ENCODE measurements at places on chromosomes 1 and 21.

DNA sequence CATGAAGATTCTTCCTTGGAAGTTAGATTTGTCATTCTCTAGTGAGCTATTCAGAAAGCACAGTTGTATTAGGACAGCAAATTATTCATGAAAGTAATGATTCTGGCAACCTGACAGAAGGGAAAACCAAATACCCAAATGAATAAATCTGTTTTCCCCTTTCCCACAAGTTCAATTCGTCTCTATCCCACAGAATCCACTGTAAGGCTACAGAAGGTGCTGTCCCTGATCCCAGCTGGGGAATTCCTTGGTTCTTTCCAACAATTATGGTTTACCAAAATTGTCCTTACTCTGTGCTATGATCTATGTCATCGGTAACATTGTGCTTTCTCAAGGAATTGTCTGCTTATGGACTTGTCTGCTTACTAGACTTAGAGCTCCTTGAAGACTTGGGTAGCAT lies 104.2 kb downstream of the FASLG start:
- no peak for DNase-seq

DNA sequence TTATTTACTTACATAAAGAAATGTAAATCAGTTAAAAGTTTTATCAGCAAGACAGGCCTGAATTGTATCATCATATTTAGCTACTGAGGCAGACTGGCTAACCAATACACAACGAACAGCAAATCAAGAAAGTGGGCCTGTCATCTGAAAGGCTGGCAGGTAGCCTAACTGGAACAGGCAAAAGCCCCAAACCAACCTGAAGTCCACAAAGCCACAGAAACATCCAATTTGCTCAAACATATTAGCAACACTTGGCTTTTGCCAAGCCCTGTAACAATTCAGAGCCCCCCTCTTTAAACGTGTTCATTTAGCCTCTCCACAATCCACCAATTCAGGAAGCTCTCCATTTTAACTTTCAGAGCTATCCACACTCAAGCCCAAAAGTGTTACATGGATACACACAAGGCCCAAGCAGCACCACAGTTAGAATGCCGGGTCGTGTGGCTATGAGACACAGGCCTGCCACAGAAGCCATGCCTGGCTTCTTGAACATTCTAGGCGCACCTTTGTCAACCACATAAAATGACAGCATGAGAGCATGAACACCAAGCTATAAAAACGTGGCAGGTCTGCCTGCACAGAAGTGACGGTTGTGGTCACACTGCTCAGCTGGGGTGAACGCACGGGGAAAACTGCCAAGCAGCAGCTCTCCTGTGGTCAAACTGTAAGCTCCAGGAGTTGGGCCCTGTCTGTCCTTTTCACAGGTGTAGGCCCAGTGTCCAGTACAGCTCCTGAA lies 49.3 kb downstream of the CD34 start:
- DNase-seq, result peak; percentile 40

DNA sequence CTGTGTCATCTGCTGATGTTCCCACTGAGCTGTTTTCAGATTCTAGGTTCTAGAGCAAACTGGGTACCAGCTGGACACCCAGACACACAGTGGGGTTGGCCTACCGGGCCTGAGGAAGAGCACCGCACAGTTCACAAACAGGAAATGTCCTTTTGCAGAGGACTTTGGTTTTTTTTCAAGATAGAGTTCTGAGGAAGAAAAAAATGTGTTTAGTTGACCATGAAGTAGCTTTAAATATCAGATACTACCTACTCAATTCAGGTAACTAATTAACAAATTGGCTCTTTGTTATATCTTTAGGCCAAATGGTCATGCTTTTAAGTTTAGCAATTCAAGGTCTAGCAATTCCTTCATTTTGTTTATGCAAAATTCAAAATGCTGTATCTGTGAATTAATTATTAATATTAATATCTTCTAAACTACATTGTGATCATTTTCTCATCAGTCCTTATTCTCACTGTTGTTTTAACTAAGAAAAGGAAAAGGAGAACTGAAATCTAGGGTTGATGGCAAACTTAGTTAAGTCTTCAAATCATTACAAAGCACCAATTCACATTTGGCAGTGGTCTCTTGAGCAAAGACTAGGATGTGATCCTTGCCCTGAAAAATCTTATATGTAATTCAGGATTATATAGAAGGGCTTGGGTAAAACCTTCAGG lies 17.2 kb upstream of the NCF2 start:
- DNase-seq, result no peak

GRCh38 chr21:36076878-36077655 lies 7.2 kb downstream of the CBR1 start:
- no peak for DNase-seq

- no peak for DNase-seq
Measured at GRCh38 chr21:17988102-17988437, 168.9 kb upstream of the C21orf91 start.

DNA sequence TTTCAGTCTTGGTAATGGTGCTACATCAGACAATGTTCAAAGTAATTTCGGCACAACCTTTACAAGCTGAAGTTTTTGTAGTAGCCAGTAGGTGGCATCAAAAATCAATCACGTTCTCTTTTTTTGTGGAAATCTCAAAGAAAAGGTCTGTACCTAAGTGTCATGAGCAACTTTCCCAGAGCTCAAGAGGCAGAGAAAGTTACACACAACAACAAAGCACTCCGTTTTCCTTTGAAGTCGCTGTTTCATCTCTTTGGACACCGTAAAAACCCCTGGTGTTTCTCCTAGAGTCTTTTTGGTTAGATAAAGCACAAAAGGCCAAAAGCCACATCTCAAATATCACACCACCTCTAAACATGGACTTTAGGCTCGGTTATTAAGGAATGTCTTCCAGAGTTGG lies 131.6 kb downstream of the LHX8 start:
- no peak for DNase-seq

DNA sequence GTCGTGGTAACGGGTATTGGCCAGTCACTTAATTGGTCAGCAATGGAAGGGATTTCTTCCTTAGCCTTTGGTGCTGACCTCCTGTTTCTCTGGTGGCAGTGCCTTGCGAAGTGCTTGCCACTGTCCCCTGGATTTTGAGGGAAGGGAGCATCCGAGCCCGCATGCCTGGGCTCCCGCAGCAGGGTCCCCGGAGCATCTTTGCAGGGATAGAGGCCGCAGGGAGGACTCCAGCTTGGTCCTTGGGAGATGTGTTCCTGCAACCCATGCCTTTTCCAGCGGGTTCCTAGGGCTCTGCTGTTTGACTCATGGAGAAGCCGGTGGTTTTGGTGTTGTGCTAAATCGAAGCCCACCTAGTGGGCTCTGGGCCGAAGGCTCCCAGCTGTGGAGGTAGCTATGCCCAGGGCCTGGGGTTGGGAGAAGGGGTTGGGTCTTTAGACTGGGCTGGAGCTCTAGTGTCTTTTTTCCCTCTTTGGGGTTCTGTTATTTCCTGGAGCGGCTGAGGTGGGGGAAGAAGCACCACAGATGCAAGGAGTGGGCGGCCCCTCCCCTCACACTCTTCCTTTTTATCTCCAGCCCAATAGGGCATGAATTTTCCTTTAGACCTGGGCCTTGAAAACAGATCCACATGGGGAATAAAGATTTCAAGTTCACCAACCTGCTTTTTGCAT lies 39.0 kb downstream of the PIK3CD start:
- DNase-seq, result no peak

Measured in effector memory CD8-positive, alpha-beta T cell (primary cell).